AG08396 (cell line): ENCODE measurements at places on chromosomes 3 and 15.

DNA sequence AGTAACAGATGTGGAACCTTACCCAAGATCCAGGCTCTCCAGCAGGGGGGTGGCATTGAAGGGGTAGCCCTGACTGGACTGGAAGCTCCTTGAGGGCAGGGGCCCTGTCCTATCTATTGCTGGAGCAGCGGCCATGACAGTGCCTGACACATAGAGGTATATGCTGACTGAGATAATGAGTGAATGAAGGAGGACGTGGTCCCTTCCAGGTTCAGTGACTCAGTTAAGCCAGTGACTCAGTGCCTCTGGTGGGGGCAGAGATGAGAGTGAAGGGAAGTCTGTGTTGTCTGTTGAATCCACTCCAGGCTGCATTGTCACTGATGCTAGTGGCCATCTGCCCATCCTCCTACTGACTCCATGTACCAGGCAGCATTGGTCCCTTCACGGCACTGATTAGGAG lies 13.0 kb upstream of the CTXND1 start:
- no peak for DNase-seq

GRCh38 chr15:69722924-69723323 lies 270.3 kb downstream of the RPLP1 start:
- DNase-seq, result no peak

DNA sequence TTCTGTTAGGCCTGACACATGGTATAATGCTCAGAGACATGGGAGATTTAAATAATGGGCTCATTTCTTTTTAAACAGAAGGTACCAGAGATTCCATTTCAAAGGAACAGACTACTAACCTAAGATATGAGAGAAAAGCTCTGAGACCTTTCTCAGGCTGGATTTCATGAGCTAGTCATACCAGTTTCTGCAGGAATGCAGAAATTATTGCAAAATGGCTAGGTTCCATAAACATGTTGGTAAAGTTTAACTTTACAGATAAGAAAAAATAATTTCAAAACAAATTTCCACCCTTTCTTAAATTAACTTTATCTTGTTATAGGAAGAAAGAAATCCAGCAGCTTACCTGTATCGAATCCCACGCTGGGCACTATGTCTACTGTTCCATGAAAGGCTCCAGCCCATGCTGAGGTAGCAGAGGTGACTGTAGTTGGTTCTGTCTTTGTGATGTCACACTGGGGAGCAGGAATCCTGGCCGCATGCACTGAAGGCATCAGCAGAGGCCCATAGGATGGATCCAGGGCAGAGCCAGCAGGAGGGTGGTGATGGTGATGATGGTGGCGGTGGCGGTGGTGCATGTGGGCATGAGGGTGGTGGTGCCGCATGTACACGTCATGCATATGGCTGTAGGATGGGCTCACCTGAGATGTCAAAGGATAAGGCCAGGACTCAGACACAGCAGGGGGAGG lies 22.6 kb downstream of the VGLL3 start:
- no peak for DNase-seq

DNA sequence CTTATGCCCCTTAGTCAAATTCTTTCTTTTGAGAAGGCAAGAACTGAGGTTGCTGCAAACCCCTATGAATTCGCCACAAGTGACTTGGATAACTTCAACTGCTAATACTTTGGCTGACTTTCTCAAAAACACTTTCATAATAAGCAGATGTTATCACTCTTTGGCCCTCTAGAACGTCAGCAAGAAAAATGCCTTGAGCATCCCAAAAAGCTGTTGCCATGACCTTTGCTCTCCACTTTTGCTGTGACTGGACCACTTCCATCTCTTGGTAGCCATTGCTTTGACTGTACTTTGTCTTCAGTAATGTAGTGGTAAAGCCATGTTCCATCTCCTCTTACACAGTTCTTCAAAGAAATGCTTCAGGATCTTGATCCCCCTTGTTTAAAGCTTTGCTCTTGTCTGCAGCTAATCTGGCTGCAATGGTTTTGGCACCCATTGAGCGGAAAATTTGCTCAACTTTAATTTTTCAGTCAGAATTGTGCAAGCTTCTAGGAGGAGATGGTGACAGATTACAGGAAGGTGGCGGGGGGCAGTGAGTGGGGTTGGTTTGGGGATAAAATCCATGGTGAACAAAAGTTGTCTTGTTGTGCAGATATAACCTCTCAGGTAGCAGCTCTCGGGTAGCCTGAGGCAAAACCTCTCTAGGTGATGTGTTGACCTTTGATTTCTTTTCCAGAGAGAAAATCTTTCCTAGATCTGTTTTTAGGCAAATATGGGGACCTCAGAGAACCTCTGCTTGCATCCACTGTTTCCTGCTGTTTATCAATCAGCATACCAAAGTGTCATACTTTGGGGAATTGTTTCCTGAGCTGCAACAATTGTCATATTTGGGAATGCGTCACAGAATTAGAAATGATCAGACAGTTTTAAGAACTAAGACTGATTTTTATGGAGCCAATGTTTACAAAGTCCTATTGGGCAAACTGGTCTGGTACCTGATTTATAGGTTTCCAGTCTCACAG lies 83.6 kb downstream of the CCR1 start:
- no peak for DNase-seq

- no peak for DNase-seq
These were observed 210.0 kb upstream of the PPP2R3A start for GRCh38 chr3:135755330-135756105.

GRCh38 chr3:98644168-98644567 lies 50.8 kb upstream of the CPOX start:
- no peak for DNase-seq

- DNase-seq, result no peak
These were observed 11.2 kb downstream of the PLA2G4B start for GRCh38 chr15:41849861-41850260.

- no peak for DNase-seq
These were observed 68.4 kb downstream of the TLE3 start for GRCh38 chr15:70029297-70029701.

DNA sequence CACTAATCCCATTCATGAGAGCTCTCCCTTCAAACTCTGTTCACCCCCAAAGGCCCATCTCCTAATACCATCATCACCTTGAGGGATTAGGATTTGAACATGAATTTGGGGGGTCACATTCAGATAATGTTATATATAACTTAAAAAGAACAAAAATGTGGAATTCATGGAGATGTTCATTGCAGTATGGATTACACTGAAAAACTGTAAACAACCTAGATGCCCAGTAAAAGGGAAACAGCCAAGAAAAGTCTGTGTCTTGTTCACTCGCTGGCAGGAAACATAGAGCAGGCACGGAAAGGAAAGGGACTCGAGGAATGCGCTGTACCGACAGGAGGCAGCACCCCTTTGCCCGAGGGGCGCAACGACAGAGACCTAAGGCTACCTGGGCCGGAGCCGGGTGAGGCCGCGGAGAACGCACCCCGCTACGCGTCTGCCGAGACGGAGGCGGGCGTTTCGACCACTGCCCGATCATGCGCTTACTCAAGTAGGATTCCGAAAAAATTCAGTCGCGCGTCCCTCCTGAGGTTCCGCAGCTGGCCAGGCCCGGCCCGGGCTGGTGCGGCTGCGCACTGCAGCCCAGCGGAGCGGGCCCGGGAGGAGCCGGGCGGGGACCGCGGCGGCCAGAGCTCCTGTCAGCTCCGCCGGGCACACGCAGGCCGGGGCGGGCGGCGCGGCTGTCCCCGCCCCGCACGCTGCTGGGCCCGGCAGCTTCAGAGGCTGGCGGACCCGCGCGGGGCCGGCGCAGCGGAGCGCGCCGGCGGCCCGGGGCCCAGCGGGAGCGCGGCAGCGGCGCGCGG lies 862 bp upstream of the MAN2A2 start:
- peak; percentile 100 for DNase-seq

DNA sequence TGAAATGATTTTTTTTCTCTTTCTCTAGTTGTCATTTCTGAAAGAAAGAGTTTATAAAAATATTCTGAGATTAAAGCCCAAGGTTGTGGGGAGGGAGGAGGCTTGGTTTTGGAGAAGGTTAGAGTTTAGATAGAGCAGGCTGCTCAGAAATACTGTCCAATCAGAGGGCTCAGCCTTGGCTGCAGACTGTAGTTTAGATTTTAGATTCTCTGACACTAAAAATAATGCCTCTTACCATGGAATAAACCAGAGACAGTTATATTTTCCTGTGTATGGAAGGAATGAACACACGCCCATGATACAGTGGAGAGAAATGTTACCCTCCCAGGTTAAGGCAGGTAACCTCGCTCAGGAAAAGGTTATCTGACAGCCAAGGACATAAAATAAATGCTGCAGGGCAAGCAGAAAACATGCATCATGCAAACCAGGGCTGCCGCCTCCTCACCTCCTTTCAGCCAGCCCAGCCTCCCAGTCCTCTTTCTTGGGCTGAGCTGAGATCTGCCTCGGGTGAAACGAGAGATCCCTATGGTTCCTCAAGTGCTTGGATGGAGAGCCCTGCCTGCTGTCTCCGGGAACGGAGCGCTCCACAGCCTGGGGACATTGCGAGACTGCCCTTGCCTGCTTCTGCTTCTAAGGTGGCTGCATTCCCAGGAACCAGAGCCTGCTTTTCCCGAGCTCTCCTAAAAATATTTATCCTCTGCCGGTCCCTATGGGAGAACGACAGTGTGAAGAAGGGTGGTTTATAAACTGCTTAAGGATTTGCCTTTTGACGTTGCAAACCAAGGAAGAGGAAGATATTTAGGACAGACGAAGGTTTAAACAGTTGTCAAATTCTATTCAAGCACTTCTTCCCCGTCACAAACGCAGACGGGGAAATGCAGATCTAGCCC lies 848 bp downstream of the NCEH1 start:
- DNase-seq, result peak; percentile 23

DNA sequence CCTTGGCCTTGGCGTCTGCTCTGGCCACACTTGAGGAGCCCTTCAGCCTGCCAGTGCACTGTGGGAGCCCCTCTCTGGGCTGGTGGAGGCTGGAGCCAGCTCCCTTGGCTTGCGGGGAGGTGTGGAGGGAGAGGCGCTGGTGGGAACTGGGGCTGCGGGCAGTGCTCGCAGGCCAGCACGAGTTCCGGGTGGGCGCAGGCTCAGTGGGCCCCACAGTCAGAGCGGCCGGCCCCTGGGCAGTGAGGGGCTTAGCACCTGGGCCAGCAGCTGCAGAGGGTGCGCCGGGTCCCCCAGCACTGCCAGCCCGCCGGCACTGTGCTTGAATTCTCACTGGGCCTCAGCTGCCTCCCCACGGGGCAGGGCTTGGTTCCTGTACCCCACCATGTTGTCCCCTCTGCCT lies 68.7 kb upstream of the KCNAB1 start:
- no peak for DNase-seq

- no peak for DNase-seq
These were observed 51.8 kb upstream of the DGKG start for GRCh38 chr3:186413615-186414415.

GRCh38 chr15:60766391-60767128 lies 287.6 kb upstream of the ICE2 start:
- no peak for DNase-seq

DNA sequence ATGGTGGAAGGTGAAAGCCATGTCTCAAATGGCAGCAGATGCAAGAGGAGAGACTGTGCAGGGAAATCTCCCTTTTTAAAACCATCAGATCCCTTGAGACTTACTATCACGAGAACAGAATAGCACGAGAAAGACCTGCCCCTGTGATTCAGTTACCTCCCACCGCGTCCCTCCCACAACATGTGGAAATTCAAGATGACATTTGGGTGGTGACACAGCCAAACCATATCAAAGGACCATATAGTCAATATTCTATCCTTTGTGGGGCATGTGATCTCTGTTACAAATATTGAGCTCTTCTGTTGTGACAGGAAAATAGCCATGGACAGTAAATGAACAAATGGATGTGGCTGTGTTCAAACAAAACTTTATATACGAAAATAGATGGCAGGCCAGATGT lies 77.2 kb upstream of the ACKR4 start:
- DNase-seq, result no peak

DNA sequence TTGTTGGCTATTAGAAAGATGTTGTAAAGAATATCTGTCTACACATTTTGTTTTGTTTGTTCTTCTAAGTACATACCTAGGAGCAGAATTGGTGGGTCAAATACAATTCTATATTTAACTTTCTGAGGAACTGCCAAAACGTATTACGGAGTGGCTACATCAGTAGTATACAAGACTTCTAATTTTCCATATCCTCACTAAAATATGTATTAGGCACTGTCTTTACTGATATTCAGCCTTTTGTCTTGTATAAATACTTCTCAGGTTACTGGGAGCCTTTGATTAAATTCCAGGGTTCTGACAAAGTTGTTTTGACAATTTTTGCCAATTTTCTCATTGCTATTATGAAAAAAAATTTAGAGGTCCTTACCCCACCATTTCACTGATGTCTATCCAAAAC lies 146.7 kb downstream of the NR2E3 start:
- DNase-seq, result peak; percentile 3

DNA sequence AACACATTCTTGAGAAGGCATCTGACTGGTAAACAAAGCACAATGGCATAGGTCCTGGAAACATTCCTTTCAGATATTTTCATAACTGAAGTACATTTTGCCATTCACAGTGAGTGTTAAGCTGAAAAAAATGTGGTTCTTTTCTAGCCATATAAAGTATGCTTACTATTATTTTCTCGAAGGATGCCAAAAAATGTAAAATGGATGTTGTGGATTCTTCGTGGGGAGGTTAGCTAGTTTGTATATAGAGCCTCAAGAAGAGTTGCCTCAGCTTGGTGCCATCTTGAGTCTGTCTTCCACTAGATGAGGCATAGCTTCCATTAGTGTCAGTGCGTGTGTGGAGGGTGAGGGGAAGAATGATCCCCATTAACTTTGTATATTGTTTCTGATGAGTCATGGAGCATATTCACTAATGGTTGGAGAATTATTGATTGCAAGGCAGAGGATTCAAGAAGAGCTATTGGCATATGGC lies 4.1 kb downstream of the MBNL1 start:
- DNase-seq, result peak; percentile 44

- DNase-seq, result no peak
These were observed 2.0 kb upstream of the GP9 start for GRCh38 chr3:129058441-129059200.

DNA sequence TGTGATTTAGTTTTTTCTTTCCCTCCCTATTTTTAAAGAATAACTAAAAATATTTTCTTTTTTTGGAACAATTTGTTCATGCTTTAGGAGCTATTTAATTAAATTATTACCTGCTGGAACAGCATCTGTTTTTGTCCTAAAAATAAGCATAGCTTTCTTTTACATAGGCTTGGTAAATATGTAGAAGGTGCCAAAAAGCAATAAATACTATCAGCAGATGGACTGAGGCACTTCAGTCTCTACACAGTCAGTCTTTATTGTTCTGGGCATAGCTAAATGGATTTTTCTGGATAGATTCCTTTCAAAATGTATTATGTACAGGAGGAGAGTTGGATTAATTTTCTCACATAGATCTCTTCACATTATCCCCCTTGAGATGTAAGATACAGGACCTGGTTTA lies 223.5 kb downstream of the NAALADL2 start:
- DNase-seq, result no peak

- DNase-seq, result no peak
These were observed 2.1 kb upstream of the EIF5A2 start for GRCh38 chr3:170910542-170910941.
